ENCODE measurements at places on chromosomes 2 and 18.

GRCh38 chr18:27497246-27497645, 312.1 kb upstream of the CHST9 start:
- no peak for DNase-seq

- peak; percentile 55 for DNase-seq
These were observed 483.1 kb upstream of the CHST9 start for GRCh38 chr18:27668158-27668557.

GRCh38 chr18:3541549-3542386, 91.8 kb downstream of the TGIF1 start:
- DNase-seq: no peak

DNA sequence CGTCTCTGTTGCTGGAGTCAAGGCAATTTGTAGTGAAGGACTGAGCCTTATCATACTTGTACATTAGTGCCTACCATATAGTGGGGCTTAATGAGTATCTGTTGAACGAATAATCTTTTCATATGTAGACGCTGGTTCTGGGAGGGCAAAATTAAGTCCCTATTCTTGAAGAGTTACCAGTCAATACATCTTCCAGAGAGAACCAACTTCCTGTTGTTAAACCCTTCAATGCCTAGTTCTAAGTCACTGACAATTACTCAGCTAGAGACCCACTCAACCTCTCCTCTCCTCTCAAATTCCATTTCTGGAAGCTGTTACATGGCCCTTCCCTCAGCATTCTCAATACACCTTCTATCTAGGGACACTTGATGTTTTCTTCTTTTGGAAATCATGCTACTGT, 1.1 kb upstream of the MOB4 start:
- DNase-seq: no peak

GRCh38 chr2:1752751-1753150, 8.4 kb upstream of the PXDN start:
- no peak for DNase-seq

GRCh38 chr2:24616616-24617015, 125.6 kb downstream of the NCOA1 start:
- DNase-seq: no peak

DNA sequence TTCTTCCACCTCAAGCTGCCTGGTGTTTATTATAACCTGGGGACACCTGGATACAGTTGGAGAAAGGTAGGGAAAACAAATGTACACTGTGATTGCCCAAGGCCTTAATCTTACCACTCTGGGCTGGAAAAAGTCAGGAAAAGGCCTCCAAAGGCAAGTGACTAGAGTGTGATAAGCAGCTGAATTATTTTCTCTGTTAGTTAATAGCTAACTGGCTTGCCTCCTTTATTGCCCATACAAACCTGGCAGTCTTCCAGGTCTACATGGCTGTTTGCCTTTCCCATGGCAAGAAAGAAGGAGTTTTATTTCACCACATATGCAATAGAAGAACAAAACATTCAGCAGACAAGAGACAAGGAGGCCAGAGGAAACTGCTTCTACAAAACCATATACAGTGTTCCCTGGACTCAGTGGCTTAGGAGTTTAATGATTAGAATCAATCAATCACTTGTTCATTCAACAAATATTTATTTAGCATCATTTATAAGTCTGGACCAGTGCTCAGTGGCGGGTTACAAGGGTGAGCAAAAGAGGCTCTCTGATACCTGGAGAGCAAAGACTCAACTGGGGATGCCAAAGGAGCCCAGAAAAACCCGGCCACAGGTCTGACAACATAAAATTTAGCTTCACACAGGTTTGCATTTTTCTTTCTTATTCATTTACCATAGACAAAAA, 27.5 kb upstream of the SUCLG1 start:
- DNase-seq: no peak

GRCh38 chr2:205772983-205773382, 90.7 kb downstream of the NRP2 start:
- DNase-seq: no peak

DNA sequence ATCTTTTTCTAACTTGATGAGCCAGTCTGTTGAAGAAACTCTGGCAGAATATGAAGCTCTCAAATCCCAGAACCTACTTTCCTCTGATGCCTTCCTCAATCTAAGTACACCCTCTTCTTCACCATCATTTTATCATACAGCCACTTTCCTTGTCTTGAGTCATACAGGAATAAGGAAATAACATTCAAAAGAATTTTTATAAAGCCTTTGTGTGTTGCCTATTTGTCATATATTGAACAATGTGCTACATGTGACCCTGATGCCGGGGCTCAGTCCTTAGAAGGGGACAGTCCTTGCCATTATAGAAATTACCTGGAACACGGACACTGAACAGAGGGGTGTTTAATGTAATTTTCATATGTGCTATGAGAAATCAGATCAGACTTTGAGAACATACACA, 27.4 kb downstream of the RAPGEF4 start:
- no peak for DNase-seq

- no peak for DNase-seq
These were observed 349.6 kb upstream of the CWC22 start for GRCh38 chr2:180356676-180357075.

DNA sequence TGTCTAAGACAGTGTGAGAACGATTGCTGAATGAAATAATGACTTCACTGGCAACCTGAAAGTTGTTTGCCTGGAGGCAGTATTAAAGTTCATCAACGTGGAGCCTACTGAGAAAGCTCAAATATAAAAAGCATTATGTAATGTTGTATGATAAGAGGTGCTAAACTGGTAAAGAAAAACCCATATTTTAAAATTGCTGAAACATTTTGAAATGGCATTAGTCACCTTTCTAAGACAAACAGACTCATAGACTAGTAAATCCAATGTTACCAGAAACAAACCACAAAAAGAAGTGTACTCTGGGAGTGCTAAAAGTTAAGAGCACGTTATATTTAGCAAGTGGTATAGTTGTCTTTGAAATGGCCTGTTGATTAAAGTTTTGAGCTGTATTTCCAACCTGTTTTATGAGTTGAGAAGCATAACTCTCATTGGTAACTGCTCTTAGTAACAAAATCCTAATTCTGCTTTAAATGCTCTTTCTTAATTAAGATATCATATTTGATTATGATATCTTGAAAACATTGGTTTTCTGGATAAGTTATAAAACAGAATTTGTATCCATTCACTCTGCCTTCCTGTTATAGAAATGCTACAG, 62.7 kb downstream of the CYP1B1 start:
- no peak for DNase-seq

GRCh38 chr18:26637983-26638382, 89.6 kb upstream of the KCTD1 start:
- no peak for DNase-seq

- DNase-seq: no peak
These were observed 891.6 kb upstream of the ZEB2 start for GRCh38 chr2:145411493-145411892.

GRCh38 chr2:126880817-126881216, 17.9 kb upstream of the TEX51 start:
- no peak for DNase-seq

DNA sequence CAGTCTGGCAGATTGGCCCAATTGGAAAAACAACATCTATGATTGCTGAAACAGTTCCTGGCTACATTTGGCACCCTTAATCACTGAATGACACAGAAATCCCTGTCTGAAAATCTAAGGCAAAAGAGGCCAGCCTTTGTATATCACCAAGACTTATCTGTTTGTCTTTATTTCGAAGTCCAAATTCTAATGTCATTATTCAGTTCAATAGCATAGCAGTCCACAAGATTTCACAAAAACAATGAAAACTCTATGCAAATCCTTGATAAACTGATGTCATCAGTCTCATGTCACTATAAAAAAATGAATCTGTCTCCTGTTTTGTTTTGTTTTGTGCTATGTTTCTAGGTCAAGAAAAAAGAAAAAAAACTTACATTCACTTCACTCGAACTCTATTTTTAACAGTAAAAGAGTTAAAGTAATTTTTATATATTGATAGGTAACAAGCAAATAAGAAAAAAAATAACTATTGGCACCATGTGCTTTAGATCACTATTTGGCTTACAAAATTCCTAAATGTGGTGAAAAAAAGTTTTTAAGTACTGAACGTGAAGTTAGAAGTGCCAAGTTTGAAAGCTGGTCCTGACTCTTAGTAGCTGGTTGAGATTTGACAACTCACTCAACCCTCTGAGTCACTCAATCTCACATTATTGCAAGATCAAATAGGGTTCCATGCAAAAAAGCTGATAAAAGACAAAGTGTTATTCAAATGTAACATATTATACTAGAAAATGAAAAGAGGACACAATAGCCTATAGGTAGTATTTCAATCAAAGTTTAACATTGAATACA, 359.3 kb downstream of the IRS1 start:
- DNase-seq: no peak

DNA sequence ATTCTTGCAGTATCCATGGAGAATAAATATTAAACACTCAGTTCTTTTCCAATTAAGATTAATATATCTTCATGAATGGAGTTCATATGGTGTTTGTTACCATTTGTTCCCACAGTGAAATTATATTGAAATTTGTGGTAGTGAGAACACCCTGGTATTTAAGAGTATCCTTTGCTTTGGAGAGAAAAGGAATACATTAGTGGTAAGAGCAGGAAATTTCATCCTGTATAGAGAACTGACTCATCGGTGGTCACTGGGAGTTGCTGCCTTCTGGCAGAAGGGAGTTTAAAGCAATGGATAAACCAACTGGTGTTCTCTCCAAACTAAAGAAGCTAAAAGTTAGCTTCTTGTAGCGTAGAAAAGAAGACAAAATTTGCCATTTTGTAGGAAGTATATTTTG, 107.3 kb downstream of the MYO1B start:
- no peak for DNase-seq

DNA sequence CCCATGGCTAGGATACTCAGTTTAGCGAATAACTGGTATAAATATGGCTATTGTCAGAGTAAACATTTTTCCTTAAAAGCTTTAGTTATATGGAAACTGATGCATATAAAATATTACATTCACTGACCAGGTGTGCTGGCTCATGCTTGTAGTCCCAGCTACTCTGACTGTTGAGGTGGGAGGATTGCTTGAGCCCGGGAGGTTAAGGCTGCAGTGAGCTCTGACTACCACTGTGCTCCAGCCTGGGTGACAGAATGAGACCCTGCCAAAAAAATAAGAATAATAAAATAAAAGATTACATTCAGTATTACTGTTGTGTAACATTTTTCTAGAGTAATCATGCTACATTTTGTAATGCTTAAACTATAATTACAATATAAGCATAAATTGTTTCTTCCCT, 350.4 kb upstream of the FSIP2 start:
- DNase-seq: no peak

GRCh38 chr18:56563568-56563967, 74.8 kb downstream of the TXNL1 start:
- DNase-seq: no peak

GRCh38 chr18:44824884-44825283, 144.2 kb downstream of the SETBP1 start:
- no peak for DNase-seq

DNA sequence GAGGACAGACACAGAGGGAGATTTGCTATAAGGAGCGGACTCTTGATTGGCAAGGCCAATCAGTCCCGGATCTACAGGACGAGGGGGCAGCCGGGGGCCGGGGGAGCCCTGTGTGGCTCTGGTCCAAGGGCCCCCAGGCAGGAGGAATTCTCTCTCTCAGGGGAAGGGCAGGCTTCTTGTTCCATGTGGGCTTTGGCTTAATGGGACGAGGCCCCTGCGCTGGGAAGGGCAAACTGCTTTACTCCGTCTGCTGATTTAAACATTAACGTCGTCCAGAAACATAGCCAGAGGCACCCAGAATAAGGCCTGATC, 75.9 kb downstream of the TMEM18 start:
- DNase-seq: no peak

GRCh38 chr2:234285541-234285940, 211.3 kb downstream of the ARL4C start:
- DNase-seq: no peak

DNA sequence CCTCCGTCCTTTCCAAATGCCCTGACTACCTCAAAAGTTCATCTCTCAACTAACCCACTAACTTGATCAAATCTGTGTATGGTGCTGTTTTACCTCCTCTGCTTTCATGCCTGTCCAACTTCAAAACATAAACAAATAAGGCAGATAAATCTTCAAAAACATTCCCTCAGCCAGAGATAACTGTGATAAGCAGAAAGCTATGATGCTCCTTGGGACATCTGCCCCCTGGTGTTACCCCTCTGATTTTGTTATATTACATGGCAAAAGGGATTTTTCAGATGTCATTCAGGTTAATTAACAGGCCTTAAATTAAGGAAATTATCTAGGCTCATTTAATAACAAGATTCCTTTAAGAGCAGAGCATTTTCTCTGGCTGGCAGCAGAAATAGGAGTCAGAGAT, 810.8 kb upstream of the CHAC2 start:
- DNase-seq: no peak

DNA sequence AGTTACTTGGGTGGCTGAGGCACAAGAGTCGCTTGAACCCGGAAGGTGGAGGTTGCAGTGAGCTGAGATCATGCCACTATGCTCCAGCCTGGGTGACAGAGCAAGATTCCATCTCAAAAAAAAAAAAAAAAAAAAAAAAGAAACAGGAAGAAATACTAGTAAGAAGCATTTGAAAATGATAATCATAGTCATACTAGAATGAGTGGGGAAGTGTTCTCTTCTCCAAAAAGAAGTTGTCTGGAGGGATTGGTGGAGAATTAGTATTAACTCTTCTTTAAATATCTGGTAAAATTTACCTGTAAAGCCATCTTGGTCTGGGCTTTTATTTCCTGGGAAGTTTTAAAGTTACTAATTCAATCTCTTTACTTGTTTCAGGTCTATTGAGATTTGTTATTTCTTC, 131.8 kb downstream of the FAM210A start:
- no peak for DNase-seq

GRCh38 chr2:158997037-158997790, 28.8 kb downstream of the TANC1 start:
- DNase-seq: no peak

DNA sequence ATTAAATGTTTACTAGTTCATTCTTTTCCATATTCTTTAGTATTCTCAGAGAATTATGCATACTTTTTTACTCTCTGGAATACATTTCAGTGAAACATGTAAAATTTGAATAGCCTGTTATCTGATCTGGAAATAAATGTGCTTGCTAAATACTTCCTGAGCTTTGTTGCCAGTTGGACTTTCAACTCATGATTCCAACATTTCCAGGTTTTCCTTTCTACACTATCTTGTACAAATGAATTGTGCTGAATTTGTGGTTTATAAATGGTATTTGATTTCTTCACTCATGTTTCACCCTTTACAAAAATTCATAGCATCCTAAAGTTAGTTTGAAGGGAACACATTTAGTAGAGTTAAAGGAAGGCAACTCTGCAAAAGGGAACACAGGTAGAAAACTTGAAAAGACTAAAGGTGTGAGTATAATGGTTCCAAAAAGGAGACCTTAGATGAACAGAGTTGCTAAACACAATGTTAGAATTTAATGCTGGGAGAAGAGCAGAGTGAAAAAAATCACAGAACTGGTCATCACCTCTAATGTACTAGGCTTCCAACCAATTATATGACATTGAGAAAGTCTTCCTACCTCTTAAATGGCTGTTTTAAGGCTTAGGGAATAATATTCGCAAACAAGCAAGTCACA, 28.6 kb downstream of the SYT4 start:
- DNase-seq: no peak

GRCh38 chr18:75183973-75184493, 24.9 kb downstream of the PTGR3 start:
- no peak for DNase-seq
